Stomach (tissue), 19 donors: ENCODE measurements at places on chromosomes 4 and X. TPM values are rescaled to one million over a fixed set of nuclear protein-coding genes. Genes with fewer than 3 reads are reported as not detected.

DNA sequence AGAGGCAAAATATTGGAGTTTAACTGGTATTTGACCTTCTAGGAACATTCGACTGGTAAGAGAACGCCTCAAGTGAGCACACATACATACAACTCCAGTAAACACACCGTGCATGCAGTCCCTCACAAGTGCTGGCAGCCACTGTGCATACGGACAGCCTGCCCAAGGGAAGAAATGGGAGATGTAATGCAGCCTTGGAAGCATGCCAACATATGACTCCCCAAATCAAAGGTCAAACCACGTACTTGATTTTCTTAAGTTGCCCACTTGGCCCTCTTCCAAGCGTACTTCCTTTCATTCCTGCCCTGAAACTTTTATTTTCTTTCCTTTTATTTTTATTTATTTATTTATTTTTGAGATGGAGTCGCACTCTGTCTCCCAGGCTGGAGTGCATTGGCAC lies 206.6 kb downstream of the SPRY1 start:
- peak; percentile 32 for DNase-seq

GRCh38 chr4:86960557-86960961 lies 25.7 kb downstream of the AFF1 start:
- no peak for DNase-seq

- DNase-seq: no peak
Measured at GRCh38 chrX:137245183-137245582, 211.4 kb upstream of the GPR101 start.

DNA sequence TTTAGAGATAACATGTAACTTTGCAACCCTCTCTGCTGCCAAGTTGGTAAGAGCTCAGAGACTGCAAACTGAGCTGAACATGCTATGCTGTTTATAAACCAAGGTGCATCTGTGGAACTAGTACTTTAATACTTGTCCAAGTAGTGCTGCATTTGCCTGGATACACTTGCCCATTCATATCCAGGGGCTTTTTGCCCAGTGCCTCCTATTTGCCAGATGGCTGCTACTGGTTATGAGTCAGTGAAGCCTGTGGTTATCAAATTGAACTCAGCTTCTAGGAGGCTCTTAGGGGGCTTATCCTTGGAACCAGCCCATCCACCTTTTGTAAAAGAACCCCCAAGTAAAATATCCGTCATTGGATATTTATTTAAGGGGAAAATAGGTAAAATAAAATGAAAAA lies 79.6 kb downstream of the AFF2 start:
- no peak for DNase-seq

DNA sequence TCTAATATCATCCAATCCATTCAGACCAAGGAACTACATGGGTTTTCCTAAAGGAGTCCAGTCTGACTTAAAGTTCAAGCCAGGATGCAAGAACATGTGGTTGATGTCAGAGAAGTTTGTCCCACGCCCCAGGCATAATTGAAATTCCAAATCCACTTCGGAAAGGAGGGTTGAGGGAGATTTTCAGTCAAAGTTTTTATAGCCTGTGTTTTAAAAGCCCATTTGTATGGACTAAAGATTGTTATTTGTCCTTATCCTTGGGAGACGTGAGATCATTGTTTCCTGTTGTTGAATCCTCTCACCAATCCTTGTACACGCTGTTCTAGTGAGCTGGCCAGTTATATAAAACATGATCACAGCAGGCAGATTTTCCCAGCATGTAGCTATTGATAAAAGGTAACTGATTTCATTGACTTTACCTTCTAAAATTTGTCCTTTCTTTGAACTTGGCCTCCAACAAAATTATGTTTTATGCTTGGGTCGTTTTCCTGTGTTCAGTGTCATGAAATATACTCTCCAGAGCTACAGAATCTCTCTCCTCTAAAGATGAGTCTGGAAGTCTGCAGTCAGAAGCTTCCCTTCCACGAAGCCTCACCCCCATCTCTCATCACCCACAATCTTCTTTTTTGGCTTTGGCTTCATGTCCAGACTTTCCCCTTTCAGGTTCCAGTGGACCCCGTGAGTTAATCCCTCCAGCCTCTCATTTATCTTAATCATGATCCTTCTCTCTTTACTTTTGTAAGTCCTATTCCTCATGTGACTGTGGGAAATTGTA lies 92.9 kb downstream of the ATP10D start:
- DNase-seq: no peak

DNA sequence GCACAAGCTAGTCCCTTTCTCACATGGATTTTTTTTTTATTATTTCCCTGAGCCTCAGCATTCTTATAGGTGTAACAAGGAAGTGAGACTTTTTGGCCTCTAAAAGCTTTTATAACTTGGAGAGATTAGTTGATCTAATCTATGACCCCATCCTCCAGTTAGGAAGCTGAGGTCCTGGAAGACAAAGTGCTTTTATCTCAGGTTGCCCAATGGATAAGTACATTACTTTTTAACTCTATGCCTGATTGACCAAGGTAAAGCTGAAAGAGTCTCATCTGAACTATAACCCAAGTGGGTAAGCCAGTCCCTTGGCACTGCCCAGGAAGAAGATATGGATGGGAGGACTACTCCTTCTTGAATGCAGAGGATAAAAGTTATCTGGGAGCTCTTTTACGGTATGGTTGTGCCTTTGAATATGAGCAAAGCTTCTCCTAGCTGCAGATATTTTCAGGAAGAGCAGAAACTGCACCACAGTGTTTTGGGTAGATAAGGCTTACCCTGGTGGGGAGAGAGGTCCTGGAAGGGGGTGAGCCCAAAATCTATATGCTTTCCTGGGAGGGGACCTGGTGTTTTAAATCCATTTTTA lies 40.2 kb downstream of the VSIG4 start:
- no peak for DNase-seq

The F8A3 gene
- not detected for polyA plus RNA-seq

The AFF2 gene
- polyA plus RNA-seq: not detected

GRCh38 chrX:47690175-47690574 lies 31.2 kb upstream of the UXT start:
- no peak for DNase-seq

The RGN gene
- 11.0 TPM for polyA plus RNA-seq

The SPANXA2 gene
- not detected for polyA plus RNA-seq

The CYSLTR1 gene
- polyA plus RNA-seq: 2.7 TPM

The YY2 gene
- 0.55 TPM for polyA plus RNA-seq

DNA sequence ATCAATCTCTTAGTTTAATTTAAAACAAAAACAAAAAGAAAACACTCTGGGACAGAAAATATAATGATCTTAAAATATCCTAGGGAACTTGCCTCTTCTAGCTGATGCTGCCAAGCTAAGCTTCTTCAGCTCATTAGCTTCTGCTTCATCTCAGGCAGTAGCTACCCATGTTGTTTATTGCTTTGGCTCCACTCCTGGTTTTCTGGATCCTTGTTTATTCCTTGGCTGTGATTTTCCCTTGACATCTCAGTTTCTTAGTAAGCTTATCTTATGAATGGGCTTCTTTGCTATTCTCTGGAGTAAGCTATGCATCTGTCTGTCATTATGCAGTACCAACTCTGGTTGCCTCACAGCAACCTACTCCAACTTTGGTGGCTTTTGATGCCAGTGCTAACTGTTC lies 5.1 kb upstream of the MTHFD2L start:
- DNase-seq: peak; percentile 33

DNA sequence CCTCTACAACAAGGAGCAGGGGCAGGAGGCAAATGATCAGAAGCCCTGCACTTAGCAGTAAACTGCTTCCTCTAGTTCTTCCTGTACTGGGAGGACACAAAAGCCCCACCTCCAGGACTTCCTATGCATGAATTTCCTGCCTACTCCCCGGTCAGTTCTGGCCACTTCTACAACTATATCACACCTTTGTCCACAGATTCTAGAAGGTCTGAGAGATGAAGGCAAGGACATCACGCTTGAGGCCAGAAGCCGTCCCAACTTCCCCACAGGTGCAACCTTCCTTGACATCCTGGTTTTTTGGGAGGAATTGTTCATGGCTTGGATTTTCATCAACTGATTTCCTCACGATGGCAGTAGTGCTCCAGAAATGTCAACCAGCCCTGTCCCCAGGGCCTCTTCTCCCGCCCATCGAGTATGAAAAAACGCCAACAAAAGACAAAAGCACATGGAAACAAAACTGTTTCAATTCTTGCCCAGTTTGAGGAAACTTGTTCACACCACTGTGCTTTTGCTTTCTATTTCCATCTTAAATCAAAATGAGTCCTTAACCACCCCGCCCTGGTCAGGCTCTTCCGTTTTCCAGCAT lies 206.5 kb upstream of the STK26 start:
- peak; percentile 94 for DNase-seq

The CYLC1 gene
- polyA plus RNA-seq: not detected

The MAPK10 gene
- 5.1 TPM for polyA plus RNA-seq

- no peak for DNase-seq
Measured at GRCh38 chr4:38600575-38600974, 63.4 kb upstream of the KLF3 start.

The SRD5A3 gene
- 6.5 TPM for polyA plus RNA-seq

DNA sequence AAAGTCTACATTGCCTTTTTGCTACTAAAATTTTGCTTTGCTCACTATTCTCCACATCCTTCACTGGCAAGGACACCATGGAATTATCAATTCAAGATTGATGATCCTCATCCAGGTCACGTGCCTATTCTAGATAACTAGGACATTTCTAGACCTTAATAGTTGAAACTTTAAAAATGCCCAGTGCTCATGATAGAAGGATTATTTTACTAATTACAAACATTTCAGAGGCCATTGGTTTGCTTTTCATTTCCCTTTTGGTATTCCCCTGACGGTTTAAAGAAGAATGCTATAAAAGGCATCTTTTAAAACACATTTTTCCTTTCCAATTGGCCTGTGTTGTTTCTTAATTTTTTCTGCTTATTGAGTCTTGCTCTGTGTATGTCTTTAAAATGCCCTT lies 249.4 kb downstream of the NDST4 start:
- no peak for DNase-seq

DNA sequence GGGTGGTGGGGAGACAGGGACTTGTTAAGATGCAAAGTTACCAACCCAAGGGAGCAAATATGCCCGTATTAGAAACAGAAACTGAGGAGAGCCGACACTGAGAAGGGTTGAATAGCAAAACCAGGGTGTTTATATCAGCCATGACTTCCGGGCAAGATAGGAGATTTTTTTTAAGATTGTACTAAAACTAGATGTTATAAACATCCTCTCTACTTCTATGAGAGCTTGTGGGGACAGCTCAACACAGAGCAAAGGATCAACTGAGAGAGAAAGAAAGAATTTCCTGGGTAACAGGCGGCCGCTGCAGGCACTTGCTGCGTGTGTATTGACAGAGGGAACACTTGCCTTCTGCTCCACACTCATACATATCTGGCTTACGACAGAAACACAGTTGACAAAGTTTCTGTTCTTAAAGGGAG lies 49.1 kb upstream of the FBXW7 start:
- DNase-seq: peak; percentile 56

- DNase-seq: peak; percentile 83
Measured at GRCh38 chr4:791898-792625, 33.9 kb downstream of the CPLX1 start.

The CYP2U1 gene
- polyA plus RNA-seq: 1.1 TPM

The HERC6 gene
- polyA plus RNA-seq: 9.6 TPM

DNA sequence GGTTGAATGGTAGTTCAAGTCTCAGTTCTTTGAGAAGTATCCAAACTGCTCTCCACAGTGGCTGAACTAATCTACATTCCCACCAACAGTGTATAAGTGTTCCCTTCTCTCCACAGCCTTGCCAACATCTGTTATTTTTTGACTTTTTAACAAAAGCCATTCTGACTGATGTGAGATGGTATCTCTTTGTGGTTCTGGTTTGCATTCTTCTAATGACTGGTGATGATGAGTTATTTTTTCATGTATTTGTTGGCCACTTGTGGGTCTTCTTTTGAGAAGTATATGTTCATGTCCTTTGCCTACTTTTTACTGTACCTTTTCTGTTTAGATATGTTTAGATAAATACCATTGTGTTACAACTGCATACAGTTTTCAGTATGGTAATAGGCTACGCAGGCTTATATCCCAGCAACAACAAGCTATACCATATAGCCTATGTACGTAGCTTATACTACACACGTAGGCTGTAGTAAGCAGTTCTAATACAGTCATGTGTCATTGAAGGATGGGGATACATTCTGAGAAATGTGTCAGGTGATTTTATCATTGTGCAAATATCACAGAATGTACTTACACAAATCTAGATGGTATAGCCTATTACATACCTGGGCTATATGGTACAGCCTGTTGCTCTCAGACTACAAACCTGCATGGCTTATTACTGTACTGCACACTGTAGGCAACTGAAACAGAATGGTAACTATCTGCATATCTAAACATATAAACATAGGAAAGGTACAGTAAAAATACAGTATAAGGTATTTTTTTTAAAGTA lies 28.1 kb downstream of the KLHL8 start:
- DNase-seq: no peak

- no peak for DNase-seq
Measured at GRCh38 chr4:171650543-171650942, 162.7 kb upstream of the GALNTL6 start.

DNA sequence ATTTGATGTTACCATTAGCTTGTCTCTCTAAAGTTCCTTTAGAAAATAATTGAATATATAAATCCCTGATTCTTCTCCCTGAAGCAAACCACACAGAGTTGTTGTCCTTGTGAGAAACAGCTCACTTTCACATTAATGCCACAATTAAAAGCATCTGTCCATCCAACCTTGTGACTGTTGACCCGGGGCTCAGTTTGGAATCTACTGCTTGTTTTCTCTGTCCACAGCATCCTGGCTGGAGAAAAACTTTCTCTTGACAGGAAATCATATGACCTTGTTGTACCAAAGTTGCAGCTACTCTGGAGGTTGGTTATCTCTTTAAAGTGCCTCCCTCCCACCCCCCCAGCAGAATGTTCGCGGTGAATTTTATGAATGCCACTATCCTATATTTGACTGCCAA lies 3.1 kb downstream of the PRKG2 start:
- no peak for DNase-seq

- DNase-seq: peak; percentile 16
Measured at GRCh38 chr4:105126311-105127169, 20.1 kb upstream of the TET2 start.

GRCh38 chrX:133437356-133437755 lies 22.1 kb upstream of the GPC4 start:
- DNase-seq: no peak

GRCh38 chr4:38495446-38495845 lies 168.6 kb upstream of the KLF3 start:
- no peak for DNase-seq

GRCh38 chrX:131646106-131646505 lies 102.2 kb downstream of the OR13H1 start:
- no peak for DNase-seq

The SCML2 gene
- polyA plus RNA-seq: 0.56 TPM

The FAM9A gene
- not detected for polyA plus RNA-seq

DNA sequence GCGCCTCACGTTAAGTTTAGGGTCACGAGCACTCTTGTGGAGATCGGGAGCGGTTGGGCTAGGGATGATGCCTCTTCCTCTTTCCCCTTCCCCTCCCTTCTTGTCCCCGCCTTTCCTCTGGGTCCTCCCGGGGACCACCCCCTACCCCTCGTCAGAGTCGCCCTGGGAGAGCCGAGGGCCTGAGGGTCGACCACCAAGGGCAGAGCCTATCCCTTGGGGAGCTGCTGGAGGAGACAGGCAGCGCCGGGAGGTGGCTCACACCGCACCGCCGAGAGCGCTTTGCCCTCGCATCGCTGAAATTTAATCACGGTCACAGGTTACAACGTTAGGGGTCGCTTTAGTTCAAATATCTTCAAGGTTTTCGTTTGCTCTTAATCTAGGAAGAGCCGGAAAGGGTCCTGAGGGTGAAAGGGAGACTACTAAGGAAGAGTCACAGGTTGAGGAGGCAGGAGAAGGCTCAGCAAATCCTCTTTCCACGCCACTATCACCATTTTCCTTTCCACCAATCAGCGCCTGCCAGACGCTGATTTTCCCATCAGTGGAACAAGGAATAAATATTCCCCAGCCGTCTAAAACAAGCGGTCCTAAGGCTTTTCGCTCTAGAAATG lies 528 bp upstream of the SNCA start:
- DNase-seq: no peak
